ENCODE measurements at places on chromosomes 1 and 21.

- no peak for DNase-seq
Measured at GRCh38 chr1:101242324-101243050, 5.7 kb downstream of the S1PR1 start.

- no peak for DNase-seq
Measured at GRCh38 chr1:69991644-69992043, 213.7 kb downstream of the LRRC40 start.

DNA sequence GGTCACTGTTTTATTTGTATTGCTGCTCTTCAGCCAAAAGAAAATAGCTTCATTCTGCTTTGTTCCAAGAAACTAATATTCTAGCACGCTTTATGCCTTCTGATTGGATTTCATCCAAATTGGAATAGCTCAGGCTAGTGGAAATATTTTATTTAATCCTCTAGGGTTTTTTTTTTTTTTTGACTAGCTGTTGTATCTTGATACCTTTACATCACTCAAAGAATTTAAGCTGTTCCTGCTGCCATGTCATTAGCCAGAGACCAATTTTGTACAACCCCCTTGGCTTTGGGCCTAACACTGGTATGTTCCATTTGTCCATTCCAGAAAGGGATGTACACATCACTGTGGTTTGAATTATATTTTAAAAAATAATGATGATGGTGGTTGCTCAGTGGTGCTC lies 103.0 kb downstream of the DISC1 start:
- no peak for DNase-seq

GRCh38 chr1:89044970-89045721 lies 19.9 kb downstream of the GBP1 start:
- no peak for DNase-seq

- no peak for DNase-seq
Measured at GRCh38 chr1:47830021-47830420, 167.2 kb downstream of the TRABD2B start.

- no peak for DNase-seq
Measured at GRCh38 chr1:11526071-11526895, 47.3 kb downstream of the DISP3 start.

DNA sequence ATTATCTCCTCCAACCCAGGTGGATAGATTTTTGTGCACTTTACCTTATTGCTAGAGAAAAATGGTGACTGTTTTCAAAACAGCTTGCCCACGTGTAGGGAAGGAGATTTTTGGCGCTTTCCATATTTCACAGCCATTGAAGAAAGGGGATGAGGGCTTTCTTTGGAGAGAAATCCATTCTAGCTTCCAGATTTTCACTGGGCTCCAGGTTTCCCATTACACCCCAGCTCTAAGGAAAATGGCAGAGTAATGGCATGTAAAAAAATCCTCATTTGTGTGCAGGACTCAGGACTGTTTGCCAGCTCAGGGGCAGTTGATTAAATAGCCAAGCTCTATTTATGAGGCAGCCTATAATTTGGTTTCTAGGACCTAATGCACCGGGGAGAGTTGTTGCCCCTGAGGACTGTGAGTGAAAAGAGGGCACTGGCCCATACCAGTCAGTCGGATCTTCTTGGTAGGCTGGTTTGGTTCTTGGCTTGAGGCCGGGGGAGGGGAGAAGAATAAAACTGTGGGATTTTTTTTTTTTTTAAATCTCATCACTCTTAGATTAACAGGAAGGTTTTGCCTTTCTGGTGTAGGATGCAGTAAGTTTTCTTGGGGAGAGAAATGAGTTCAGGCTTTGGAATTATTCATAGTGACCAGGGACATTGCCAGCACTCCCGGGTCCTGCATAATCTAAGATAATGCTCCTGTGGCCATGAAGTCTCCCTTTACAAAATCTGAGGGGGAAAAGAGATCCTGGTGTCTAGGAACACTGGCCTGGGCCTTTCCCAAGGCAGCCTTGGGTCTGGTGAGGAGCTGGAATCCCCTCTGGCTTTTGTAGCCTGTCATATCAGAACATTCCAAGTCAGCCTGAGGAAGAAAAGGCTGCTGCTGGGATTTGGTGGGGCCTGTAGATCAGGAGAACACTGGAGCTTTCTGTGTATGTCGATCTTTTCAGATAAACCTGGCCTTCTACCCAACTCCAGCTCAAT lies 1.9 kb upstream of the ARID1A start:
- DNase-seq: no peak

GRCh38 chr21:41317458-41317857 lies 857 bp downstream of the FAM3B start:
- DNase-seq: no peak

GRCh38 chr21:38989745-38990423 lies 184.2 kb downstream of the ETS2 start:
- no peak for DNase-seq

GRCh38 chr1:19936061-19936750 lies 12.8 kb upstream of the PLA2G2E start:
- DNase-seq: no peak

DNA sequence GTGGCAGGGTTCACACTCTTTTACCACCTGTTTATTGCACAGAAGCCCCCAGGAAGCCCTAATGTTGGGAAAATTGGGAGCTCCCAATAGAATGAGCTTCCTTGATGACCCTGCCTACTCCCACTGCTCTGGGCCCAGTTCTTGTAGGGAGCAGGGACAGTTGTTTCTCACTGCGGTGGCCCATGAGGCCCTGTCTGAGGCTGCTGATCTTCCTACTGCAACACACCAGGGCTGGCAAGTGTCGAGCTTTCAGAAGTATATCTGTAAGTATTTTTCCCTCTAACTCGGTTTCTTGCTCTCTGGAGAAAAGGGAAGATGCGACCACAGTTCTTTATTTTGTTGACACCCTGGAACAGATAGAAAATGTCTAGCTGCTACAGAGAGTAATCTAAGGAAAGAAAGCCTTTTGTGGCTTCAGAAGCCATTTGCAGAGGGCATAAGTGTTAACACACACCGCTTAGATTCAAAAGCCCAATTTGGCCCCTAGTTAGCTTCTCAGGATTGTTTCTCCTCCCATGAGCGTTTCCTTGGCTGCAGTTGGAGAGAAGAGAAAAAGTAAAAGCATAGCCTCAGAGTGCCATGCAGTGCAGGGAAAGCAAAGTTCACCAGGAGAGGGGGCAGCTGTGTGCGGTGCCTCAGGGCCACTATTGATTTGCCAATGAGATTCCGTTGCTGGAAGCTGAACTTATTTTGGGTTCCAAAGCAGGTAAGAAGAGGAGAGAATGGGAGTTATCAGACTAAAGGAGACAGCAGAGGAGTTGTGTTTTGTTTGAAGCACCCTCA lies 102.6 kb downstream of the SELENOF start:
- DNase-seq: no peak

- DNase-seq: no peak
Measured at GRCh38 chr1:228448372-228448771, 31.7 kb upstream of the TRIM17 start.

- no peak for DNase-seq
Measured at GRCh38 chr1:222918801-222919477, 104.1 kb downstream of the DISP1 start.

- no peak for DNase-seq
Measured at GRCh38 chr1:49408346-49408745, 615.4 kb downstream of the AGBL4 start.

DNA sequence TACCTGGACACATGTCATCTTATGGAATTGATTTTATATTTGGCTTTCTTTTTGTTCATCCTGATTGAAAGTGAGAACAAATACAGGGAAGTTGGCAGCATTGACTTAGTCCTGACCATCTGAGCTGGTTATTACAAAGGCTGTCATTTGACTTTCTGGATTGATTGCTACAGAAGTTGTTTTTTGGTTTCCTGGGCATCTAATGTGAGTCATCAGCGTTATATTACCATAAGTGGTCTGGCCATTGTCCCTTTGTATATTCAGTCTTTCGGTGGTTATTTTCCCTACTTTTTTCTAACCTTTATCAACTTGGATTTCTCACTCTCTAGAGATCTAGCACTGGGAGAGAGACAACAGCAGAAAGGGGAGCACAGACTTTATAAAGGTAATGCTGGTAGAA lies 1646.5 kb downstream of the MRPL39 start:
- DNase-seq: no peak

GRCh38 chr1:6384962-6385361 lies 8.6 kb downstream of the ACOT7 start:
- no peak for DNase-seq

DNA sequence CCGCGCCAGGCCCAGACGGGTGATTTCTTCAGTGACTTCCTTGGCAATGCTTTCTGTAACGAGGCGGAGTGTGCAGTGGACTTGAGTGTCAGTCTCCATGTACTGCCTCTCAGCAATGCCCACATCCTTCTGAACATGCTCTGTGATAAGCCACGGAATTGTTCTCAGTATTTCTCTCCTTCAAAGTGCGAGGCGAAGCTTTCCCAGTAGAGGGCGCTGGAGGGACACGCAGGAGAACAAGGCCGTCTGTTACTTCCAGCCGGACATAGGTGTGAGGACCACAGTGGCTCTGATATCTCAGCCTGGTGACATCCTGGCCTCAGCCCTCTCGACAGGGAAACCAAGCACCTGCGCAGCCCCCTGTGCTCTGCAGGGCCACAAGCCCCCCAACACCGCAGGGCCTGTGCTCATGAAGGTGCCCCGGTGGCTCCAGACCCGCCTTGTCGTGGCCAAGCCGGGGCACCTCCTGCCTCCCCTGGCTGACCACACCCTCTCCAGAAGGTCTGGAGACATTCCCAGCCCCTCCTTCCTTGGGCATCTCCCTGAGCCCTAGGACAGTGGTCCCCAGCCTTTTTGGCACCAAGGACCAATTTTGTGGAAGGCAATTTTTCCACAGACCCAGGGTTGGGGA lies 46.1 kb upstream of the BACE2 start:
- no peak for DNase-seq

DNA sequence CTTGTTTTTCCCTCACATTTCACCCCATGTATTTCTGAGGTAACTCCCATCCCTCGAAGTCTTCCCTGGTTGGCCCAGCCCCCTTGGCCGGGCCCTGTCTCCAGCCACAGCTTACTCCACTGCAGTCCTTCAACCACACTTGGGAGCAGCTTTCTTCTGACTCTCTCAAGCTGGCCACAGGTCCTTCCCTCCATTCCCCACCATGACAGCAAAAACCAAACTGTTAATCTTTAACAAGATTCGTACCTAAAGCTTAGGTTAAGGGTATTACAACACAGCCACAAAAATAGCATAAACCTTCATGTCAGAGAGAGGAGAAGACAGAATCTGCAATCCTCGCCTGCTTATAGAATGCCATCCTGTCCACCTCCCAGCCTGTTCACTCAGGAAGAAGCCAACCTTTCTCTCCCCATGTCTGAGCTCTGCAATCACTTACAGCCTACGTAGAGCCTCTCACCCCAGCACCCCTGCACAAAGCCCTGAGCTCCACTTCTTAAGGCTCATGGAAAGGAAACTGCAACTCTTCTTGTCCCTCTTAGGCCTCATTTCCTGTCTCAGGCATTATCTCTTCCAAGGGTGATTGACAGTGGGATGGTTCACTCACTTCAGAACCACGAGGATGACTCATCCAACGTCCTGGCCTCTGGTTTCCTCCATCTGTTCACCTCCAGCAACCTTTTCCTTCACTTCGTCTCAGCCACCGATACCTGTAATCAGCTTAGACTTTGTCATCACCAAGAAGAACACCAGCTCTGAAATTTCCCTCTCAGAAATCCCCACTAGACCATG lies 72.8 kb downstream of the CD2 start:
- DNase-seq: no peak

GRCh38 chr21:37472581-37472980 lies 106.0 kb downstream of the DYRK1A start:
- no peak for DNase-seq

DNA sequence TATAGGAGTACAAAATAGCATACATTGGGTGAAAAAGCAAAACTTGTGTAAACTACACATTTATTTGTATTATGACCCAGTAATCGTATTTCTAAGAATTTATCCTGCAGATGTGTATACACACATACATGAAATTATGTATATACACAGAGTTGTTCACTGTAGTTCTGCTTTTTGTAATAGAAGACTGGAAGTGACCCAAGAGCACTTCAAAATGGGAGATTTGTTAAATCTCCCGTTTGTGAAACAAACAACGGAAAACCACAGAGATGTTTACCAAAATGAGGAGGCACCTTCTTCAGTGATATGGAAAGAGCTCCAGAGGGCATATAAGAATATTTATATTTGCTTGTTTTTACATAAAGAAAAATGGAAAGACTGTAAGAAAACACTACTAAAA lies 18.0 kb upstream of the MNDA start:
- DNase-seq: no peak

DNA sequence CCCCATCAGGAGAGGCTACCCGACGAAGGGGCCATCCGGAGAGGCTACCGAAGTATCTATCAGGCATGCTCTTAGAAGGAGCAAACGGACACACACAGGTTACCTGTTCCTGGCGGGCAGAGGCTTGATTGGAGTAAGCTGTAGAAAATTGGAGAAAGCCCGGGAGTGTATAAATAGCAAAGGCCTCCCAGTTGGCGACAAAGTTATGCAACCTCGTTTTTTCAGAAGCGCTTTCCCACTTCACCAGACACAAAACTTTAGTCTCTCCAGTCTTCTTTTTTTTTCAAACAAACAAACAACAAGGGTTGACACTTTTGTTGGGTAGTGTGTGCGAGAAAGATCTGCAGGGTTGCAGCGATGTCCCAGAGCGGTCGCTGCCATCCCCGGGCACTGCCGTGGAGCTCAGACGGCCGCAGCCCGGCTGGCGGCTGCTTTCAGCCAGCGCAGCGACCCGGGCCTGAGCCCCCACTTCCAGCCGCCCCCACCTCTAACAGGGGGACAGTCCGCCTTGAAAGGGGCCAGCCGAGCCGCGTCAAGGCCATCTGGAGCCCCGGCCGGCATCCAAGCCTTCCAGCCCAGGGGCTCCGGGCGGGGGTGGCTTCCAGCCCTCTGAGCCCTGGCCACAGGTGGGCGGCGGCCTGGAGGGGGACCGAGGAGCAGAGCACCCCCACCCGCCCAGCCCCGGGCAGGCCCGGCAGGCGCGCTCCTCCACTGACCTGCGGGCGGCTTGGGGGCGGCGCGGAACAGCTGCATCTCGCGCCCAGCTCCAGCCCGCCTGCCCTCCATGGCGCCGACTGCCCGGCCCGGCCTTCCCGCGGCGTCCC lies 616 bp downstream of the MCOLN3 start:
- no peak for DNase-seq

DNA sequence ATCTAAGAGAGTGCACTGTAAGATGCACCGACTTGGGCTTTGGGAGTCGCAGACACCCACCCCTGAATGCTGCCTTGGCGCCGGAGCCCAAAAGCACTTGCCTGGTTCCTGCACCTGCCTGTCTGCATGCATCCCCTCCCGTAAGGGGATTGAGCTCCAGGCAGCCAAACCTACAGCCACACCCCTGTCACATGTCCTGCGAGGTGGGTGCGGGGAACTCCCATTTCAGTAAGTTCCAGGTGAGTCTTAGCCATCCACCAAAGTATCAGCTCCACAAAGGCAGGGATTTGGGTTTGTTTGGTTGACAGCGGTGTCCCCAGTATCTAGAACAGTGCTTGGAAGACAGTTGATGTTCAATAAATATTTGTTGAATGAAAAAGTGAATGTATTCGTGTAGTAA lies 31.5 kb upstream of the MAP10 start:
- no peak for DNase-seq

- no peak for DNase-seq
Measured at GRCh38 chr1:202710070-202711045, at the start of gene SYT2. SYT2 (minus strand) TSS chr1:202710454; CDS start chr1:202605772, 104,682 bp downstream.

DNA sequence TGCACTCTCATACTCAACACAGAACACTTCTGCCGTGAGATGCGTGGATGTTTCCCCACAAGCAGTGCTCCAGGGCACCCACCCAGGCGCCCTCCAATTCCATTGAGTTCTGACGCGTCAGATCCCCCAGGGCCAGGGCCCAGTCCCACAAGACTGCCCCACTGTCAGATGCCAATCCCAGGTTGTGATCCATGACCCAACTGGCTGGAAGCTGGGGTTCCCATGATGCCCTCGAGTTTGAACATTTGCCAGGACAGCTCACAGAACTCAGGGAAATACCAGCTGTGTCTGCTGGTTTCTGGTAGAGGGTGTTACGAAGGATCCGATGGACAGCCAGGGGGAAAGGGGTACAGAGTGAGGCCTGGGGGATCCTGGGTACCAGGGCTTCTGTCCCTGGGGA lies 58.4 kb downstream of the AGPAT3 start:
- DNase-seq: no peak

All from T follicular helper cell (primary cell).